ENCODE measurements at places on chromosomes 2 and 18.

- no peak for DNase-seq
Observed at GRCh38 chr2:54077088-54077900, 38.1 kb upstream of the ACYP2 start.

DNA sequence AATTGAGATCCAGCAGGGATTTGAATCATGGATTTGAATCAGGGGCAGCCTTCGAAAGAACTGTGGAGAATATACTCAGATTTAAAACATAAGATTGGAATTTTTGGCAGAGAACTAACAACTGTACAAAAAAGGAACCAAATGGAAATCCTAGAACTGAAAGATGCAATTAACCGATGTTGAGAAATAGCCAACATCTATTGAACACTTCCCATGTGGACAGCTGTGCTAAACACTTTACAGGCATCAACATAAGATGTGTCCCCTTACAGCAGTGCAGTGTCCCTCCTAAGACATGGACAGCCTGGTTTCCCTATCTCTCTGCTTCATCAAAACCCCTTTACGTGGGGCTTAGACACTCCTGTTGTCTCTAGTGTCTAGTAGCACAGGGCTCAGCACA is 3.7 kb upstream of the IL1RN start:
- DNase-seq = no peak

DNA sequence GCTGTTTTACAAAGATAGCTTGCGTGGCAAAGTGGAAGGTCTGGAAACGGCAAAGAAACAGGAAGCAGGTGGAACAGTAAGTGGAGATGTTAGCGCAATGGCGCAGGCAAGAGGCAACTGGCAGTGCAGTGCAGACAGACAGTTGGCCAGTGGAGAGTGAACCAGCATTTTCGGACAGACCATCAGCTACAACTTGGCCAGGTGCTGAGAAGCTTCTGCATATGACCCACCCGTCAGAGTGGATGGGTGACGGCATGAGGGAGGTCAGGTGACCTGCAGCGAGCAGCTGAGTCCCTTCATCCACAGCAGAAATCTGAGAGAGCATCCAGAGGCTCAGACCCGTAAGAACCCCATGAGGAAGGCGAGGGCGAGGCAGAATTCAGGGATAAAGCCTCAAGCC is 33.8 kb downstream of the NPC1 start:
- no peak for DNase-seq

GRCh38 chr2:158025255-158025996 is 76.2 kb upstream of the UPP2 start:
- DNase-seq = no peak

DNA sequence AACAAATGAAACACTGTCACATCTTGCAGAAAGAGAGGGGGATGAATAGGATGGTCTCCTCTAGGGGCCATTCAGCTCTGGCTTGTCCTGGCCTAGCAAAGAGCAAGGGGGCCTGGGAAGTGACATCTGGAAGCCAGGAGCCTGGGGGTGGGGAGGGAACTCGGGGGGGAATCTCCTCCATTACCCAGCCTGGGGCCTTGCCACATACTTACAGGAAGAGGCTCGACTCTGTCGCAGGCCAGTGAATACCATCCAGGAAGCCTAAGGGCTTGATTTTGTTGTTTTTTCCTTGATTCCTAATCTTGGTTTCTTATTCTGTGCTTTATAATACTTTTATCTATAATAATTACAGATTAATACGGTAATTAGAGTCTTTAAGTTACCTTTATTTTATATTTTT is 797.5 kb upstream of the ID2 start:
- no peak for DNase-seq

DNA sequence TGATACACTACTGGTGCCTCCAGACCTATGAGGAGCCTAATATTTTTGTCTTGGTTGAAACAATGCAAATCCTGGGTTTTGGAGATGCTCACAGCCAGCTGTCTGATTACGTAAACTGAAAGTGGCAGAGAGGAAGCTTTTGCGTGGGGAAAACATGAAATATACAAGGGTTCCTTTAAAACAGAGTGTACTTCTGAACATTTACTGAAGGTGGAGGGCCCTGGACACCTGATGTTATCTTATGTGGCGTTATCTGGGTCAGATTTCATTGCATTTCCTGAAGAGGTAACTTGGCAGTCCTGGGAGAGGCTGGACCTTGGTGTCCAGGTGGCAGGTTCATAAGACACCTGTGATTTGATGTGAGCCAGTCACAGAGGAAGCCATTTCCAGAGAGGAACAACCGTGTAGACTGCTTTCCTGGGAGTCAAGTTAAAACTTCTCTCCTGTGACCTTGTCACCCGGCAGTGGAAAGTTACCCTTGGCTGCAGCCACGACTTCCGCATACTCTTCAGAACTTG is 105.0 kb downstream of the NEDD4L start:
- no peak for DNase-seq

DNA sequence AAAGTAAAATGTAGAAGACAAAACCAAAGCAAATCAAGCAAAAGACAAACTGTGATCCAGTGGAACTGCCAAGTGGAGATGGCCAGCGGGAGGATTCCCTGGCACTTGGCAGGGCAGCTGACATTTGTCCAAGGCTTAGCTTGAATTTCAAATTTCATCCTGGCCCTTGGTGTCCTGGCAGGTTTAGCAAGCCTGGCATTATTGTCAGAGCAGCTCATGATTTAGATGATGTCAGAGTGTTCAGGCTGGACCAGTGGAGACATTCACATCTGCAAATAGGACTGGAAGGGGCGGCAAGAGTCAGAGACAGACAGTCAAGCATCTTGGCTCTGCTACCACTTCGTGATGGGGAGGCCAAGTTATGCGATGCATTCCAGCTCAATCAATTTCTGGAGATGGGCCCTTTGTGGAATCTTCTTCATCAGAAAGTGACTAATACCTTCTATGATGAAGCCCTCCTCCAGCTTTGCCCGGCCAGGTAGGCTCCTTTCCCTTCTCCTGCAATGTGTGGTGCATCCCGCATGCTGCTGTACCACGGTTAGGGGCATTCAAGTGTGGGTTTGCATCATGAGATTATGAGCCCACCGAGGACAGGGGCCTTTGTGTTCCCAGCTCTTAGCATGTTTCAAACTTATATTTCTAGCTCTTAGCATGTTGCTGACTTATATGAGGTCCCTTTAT is 199.7 kb downstream of the ANKRD30B start:
- DNase-seq = no peak

DNA sequence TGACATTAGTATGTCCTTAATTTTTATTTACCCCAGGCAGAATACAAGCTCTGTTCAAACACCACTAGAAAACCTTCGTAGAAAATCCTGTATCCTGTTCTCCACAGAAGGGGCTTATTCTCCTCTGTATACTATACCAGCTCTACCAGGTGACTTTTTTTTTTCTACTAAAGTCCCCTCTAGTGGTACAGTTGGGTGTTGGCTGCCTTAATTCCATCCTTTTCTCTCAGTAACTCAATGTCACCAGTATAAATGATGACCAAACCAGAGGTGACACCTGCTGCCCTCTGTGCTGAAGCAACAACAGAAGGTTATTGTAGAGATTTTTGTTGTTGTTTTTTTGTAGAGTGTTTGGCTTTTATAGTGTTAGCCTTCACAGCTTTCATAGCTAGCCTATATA is 1322.0 kb downstream of the LRP1B start:
- DNase-seq = no peak

- DNase-seq = no peak
Observed at GRCh38 chr18:25289001-25289631, 62.9 kb downstream of the ZNF521 start.

DNA sequence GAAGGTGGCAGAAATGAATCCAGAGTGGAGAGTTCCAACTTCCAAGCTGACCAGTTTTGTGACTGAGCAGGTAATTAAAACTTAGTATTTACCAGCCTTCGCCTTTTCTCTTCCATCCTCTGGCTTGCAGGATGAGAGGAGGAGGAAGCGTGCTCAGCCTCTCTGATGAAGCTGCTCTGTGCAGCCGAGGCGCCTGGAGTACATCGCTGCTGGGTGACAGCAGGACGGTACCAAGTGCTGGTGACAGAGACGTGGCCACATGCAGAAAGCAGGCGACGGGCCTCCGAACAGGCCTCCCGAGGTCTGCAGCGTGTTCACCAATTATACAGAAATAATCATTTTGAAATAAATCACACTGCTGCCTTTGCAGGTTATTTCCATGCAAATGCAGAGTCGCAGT is 95.0 kb downstream of the MBP start:
- DNase-seq = no peak

DNA sequence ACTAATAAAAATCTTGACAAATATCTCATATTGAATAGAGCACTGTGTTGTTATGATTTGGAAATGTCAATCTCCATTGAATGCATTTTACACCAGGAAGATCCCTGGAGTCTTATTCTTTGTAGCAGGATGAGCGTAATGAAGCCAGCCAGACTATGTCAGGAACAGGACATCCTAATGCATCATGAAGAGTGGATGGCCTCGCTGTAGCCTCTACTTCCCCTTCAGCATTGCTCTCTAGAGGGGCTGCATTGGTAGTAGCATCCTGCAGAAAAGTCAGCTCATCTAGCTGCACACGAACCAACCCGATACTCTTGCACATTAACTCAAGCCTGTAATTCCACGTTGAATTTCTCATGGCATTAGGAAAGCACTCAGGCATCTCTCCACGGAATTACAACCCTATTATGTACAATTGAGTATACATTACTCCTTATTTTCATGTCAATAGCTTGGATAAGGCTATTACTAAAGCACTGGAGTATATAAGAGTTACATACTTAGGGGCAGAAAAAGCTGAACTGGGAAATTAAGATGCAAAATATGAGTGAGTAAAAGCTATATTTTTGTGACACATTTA is 76.1 kb downstream of the CMPK2 start:
- DNase-seq = no peak

DNA sequence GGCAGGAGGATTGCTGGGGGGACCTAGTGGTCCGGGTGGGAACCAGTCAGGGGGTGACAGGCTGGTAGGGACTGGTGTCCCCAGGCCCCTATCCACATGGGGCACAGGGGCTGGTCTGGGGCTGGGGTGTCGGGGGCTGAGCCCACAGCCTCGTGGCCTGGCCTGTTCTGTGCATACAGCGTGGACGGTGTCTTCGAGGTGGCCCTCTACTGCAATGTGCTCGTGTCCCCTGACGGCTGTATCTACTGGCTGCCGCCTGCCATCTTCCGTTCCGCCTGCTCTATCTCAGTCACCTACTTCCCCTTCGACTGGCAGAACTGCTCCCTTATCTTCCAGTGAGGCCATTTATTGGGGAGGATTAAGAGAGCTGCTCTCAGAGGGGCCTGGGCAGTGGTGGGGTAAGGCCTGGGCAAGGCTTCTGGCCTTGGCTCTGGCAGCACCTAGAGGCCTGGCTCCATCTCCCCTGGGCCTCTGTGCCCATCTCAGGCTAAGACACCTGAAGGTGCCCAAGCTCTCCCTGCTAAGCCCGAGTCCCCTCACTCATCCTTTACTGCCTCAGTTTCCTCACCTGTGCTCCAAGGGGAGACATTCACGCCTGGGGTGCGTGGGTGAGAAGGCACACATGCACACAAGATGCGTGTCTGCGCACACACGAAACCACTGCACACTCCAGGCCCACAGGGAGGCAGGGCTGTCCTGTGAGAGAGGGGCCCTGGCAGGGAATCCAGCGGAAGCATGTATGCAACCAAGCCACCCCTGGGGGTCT is 1.9 kb downstream of the CHRNG start:
- DNase-seq = no peak

DNA sequence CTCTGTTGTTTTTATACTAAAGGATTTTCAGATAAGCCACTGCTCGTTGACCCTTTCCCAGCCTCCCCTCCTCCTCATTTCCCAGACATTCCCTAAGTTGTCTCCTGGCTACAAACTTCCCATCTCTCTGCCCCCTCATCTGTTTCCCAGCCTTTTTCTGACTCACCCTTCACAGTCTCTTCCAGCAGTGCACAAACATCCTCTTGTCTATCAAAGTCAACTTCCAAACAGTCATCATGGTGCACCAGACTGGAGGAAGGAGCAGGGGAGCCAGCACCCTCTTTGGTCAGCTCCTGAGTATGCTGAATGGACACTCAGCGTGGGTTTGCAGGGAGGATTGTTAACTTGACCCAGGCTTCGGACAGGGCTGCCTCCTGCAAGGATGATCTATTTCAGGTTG is 26.6 kb upstream of the SPRED2 start:
- DNase-seq = no peak

DNA sequence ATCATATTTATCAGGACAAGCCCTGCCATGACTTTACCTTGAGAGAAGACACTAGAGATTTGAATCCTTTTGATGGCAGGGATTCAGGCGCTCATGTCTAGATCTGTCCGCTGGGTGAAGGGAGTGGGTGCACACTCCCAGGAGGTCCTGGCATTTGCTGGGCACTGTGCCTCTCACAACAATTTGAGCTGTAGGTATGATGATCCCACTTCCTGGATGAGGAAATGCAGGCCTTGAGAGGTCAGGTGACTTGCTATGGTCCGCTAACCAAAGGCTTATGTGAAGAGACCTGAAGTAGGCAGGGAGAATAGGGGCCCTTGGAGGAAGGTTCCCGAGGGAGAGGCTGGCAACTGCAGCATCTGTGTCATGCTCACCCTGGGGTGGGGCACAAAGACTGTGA is 206.1 kb downstream of the HAUS1 start:
- DNase-seq = no peak

- no peak for DNase-seq
Observed at GRCh38 chr2:226913641-226914040, 77.8 kb downstream of the RHBDD1 start.

DNA sequence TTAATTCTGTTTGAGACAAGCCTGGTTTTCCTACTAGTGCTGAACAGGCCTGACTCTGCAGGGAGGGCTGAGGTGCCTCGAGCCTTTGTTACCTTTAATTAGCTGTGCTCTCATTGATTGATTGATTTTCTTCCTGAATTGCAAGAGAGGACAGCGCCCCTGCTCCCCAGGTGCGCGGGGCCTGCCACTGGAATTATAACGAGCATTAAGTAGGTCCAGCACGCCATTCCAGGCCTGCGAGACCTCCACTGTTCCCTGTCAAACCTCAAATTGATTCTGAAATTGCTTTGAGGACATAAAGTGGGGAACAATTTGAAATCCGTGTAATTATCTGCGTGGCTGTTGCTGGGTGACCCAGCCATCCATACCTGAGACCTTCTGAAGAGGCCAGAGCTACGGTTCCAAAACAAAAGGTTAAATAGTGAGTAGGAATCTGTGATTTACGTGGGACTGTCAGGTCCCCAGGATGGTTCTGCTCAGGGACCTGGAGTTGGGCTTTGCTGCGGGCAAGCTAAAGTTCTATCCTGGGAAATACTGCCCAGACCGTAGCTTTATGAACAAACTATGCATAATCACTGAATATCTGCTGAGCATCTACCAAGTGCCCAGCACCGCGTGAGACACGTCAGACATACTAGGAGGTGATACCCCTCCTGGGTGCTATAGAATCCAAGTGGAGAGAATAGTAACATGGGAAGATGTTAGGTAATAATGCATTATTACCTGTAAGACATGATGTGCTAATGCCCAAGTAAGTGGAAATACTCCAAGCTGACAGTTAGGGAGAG is 104.1 kb downstream of the ZBTB7C start:
- no peak for DNase-seq

DNA sequence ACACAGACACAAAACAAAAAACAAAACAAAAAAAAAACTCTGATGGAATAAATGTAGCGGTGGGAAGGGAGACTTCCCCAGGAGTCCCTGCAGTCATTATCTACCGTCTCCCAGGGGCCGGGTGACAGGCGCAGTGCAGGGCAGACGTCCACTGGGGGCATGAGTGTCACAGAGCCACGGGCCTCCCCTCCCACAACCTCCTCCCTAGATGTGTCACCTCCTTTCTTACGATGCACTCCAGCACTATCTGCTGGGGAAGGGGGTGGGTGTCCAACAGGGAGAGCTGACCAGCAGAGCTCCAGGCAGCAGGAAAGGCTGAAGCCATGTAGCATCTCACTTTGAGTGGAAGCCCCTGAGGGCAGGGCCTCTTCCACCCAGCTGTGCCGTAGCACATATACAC is 84.5 kb downstream of the LONRF2 start:
- DNase-seq = no peak

GRCh38 chr18:12401881-12402280 is 5.8 kb upstream of the PRELID3A start:
- no peak for DNase-seq
